ENCODE measurements at places on chromosomes 12 and 14. TPM values are rescaled to one million over a fixed set of nuclear protein-coding genes. Genes with fewer than 3 reads are reported as not detected.

GRCh38 chr14:84961637-84962036, 568.3 kb upstream of the FLRT2 start:
- no peaks in the 10 kb centered on the region for H3K4me1 ChIP-seq
- H3K36me3 ChIP-seq, result no peaks in the 10 kb centered on the region
- H3K27me3 ChIP-seq, result no peaks in the 10 kb centered on the region
- no peak overlapping the region for H3K27ac ChIP-seq
- H3K4me3 ChIP-seq, result no peak overlapping the region

Gene NT5DC3
- 18.7 TPM for total RNA-seq

- H3K36me3 ChIP-seq, result no peaks in the 10 kb centered on the region
- no peaks in the 10 kb centered on the region for H3K27me3 ChIP-seq
- no peaks in the 10 kb centered on the region for H3K4me1 ChIP-seq
- no peak overlapping the region for H3K27ac ChIP-seq
- H3K4me3 ChIP-seq, result no peak overlapping the region
These were observed 28.0 kb upstream of the LUM start for GRCh38 chr12:91139286-91139685.

Gene BIN2
- 0.22 TPM for total RNA-seq

GRCh38 chr12:66409195-66409871, 107.0 kb downstream of the HELB start:
- peak; percentile 57 for DNase-seq
- H3K27ac ChIP-seq, result no peak overlapping the region
- H3K4me1 ChIP-seq, result no peaks in the 10 kb centered on the region
- H3K36me3 ChIP-seq, result no peaks in the 10 kb centered on the region
- H3K27me3 ChIP-seq, result no peaks in the 10 kb centered on the region
- H3K4me3 ChIP-seq, result no peak overlapping the region

DNA sequence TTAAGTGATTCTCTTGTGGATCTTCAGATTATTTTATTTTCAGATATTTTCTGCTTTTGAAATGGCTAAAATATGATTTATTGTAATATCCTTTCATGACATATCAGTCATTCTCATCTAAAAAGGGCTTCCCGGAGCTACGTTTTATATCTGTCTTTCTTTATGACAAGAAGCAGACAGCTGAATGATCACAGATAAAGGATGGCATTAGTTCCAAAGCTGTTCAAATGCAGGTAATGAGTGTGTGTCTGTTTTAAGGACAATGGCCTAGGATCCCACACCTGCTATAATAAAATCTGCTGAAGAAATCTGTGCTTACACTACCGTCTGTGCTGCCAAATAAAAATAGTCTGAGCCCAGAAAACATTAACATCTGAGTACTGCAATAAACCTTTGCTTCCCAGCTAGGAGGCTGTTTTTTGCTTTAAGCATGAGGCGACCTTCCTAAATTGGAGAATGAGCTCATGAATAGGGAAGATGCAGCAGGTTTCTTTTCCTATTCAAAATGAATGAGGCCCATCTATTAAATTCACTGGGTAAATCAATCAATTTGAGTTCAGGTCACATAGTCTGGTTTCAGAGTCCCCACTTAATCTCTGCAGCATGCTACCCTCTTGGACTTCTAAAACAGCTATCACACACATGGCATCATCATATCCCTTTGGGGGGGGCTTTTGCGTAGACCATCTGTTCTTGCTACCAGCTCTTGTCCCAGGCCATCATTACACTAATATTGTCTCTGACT, 498.5 kb downstream of the NELL2 start:
- H3K4me3 ChIP-seq, result no peak overlapping the region
- no peak overlapping the region for H3K27ac ChIP-seq
- no peaks in the 10 kb centered on the region for H3K36me3 ChIP-seq
- no peak for DNase-seq
- no peaks in the 10 kb centered on the region for H3K4me1 ChIP-seq

Gene CD69
- total RNA-seq, result not detected

Gene AMIGO2
- total RNA-seq, result 0.96 TPM

DNA sequence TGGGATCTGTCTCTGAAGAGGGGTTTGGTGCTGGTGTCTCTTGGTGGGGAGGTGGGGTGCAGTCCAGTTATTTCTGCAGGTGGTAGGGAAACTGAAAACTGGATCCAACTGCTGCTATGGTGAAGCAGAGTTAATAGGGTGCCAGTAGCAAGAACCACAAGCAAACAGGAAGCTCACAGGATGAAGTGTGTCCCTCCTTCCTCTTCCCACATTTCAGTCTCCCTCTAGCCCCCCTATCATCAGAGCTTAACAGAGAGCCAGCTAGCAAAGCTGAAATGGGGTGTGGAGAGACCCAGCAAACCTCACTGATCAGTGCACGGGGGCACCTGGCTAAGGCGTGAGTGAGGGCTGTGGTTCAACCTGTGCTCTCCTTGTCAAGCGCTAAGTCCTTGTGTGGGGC, 69.1 kb upstream of the C12orf71 start:
- no peak overlapping the region for H3K4me3 ChIP-seq
- H3K27me3 ChIP-seq, result no peaks in the 10 kb centered on the region
- H3K36me3 ChIP-seq, result no peaks in the 10 kb centered on the region
- no peak for DNase-seq
- no peaks in the 10 kb centered on the region for H3K4me1 ChIP-seq
- no peak overlapping the region for H3K27ac ChIP-seq

Gene EXD2
- 20.2 TPM for total RNA-seq

DNA sequence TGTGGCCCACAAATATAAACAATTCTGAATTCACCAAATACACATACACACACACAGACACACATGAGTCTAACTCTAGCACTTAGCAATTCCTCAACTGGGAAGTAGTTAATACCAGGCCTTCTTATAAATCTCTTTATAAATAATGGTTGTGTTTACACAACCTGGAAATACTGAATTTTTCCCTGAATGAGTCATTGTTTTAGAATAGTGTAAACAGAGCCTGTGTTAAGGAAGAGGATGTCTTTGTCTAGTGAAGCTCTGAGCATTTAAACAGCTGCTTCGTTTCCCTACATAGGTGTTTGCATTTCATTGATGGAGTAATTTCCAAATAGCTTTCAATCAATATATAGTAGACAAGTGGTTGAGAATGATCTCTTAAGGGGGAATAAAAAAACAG, 218.8 kb downstream of the BTG1 start:
- H3K4me1 ChIP-seq, result no peaks in the 10 kb centered on the region
- no peak overlapping the region for H3K4me3 ChIP-seq

Gene HOXC6
- total RNA-seq, result 3.1 TPM

Gene PLXNC1
- 0.25 TPM for total RNA-seq

Gene PTPRB
- 0.17 TPM for total RNA-seq

- H3K27ac ChIP-seq, result no peak overlapping the region
- H3K27me3 ChIP-seq, result no peaks in the 10 kb centered on the region
- no peak overlapping the region for H3K4me3 ChIP-seq
- no peak for DNase-seq
- no peaks in the 10 kb centered on the region for H3K36me3 ChIP-seq
These were observed 196.0 kb downstream of the DUSP6 start for GRCh38 chr12:89156340-89156739.

GRCh38 chr12:109449845-109450532, 27.1 kb downstream of the KCTD10 start:
- no peak for DNase-seq
- no peak overlapping the region for H3K4me3 ChIP-seq
- H3K27ac ChIP-seq, result no peak overlapping the region

- H3K4me1 ChIP-seq, result no peaks in the 10 kb centered on the region
- no peak overlapping the region for H3K27ac ChIP-seq
- no peak overlapping the region for H3K4me3 ChIP-seq
- no peaks in the 10 kb centered on the region for H3K27me3 ChIP-seq
- no peak for DNase-seq
These were observed 33.9 kb upstream of the MEG3 start for GRCh38 chr14:100791995-100792394.

Gene ADSS1
- total RNA-seq, result 9.9 TPM

Gene PTGR2
- 22.1 TPM for total RNA-seq

DNA sequence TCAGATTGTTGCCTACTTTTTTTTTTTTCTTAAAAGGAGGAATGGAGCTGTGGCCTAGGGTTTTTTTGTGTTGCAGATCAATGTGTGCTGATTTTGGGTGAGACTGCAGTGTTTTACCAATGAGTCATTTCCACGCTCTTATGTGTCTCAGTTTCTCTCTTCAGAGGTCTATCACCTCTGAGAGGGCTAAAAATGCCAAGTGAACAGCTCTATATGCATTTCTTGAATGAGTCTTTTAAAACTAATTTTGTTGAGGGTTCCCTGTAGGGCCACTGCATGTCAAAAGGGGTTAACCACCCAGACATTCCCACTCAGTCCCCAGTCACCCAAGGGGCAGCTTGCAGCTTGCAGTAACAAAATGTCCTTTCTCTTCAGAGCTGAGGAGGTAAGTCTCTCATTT, 24.3 kb upstream of the GLIPR1L2 start:
- H3K36me3 ChIP-seq, result no peaks in the 10 kb centered on the region
- no peak overlapping the region for H3K4me3 ChIP-seq
- no peaks in the 10 kb centered on the region for H3K27me3 ChIP-seq

Gene WNT1
- total RNA-seq, result not detected

Gene KRT75
- not detected for total RNA-seq

Gene AGAP2
- 15.8 TPM for total RNA-seq

DNA sequence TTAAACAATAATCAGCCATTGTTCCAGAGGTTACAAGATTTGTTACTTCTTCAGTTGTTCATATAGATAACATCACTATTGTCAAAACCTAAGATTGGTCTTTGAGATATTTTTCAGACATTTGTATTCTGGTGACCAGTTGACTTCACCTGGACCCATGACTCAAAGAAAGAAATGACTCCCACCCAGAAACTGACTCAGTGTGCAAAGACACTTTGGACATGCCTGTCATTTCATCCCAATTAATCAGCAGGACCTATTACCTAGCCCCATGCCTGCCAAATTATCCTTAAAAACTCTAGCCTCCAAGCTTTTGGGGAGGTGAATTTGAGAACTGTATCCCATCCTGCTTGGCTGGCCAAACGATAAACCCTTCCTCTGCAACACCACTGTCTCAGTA, 27.7 kb upstream of the TSPAN11 start:
- H3K27me3 ChIP-seq, result no peaks in the 10 kb centered on the region
- H3K27ac ChIP-seq, result no peak overlapping the region
- no peak for DNase-seq
- no peaks in the 10 kb centered on the region for H3K4me1 ChIP-seq

- peaks cover 27% of the 10 kb centered on the region for H3K4me1 ChIP-seq
- no peaks in the 10 kb centered on the region for H3K27me3 ChIP-seq
- peak overlapping the region; percentile 94 for H3K27ac ChIP-seq
- no peaks in the 10 kb centered on the region for H3K36me3 ChIP-seq
These were observed 1.0 kb downstream of the NCOR2 start for GRCh38 chr12:124566161-124566996.

GRCh38 chr12:24361877-24362580, 412.6 kb upstream of the SOX5 start:
- no peak overlapping the region for H3K4me3 ChIP-seq
- no peaks in the 10 kb centered on the region for H3K27me3 ChIP-seq
- no peaks in the 10 kb centered on the region for H3K36me3 ChIP-seq
- no peak overlapping the region for H3K27ac ChIP-seq

DNA sequence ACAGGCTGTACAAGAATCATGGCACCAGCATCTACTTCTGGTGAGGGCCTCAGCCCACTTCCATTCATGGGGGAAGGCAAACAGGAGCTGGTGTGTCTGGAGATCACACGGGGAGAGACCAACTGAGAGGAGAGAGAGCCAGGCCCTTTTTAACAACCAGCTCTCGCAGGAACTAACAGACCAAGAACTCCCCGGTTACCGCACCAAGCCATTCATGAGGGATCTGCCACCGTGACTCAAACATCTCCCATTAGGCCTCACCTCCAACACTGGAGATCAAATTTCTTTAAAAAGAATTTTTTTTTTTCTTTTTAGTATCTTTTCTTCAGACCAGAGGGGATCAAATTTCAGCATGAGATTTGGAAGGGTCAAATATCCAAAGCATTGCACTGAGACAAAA, 16.7 kb upstream of the AQP2 start:
- no peaks in the 10 kb centered on the region for H3K27me3 ChIP-seq
- no peak overlapping the region for H3K27ac ChIP-seq
- no peak overlapping the region for H3K4me3 ChIP-seq
- H3K36me3 ChIP-seq, result no peaks in the 10 kb centered on the region
- DNase-seq, result no peak

- no peak overlapping the region for H3K4me3 ChIP-seq
- H3K27me3 ChIP-seq, result no peaks in the 10 kb centered on the region
- DNase-seq, result no peak
- peaks cover 7% of the 10 kb centered on the region for H3K4me1 ChIP-seq
These were observed 173.0 kb upstream of the NTF3 start for GRCh38 chr12:5258926-5259325.

Gene CCDC198
- not detected for total RNA-seq

Gene MDM1
- total RNA-seq, result 10.0 TPM

GRCh38 chr14:32102152-32102787, 25.2 kb downstream of the ARHGAP5 start:
- H3K27ac ChIP-seq, result no peak overlapping the region
- H3K4me1 ChIP-seq, result no peaks in the 10 kb centered on the region
- H3K27me3 ChIP-seq, result no peaks in the 10 kb centered on the region
- DNase-seq, result no peak

GRCh38 chr12:25480145-25480544, 72.9 kb downstream of the LMNTD1 start:
- no peaks in the 10 kb centered on the region for H3K4me1 ChIP-seq
- no peak for DNase-seq
- no peaks in the 10 kb centered on the region for H3K36me3 ChIP-seq
- no peak overlapping the region for H3K4me3 ChIP-seq

Gene AKAP3
- 4.3 TPM for total RNA-seq

Gene TCL1A
- total RNA-seq, result 0.30 TPM

DNA sequence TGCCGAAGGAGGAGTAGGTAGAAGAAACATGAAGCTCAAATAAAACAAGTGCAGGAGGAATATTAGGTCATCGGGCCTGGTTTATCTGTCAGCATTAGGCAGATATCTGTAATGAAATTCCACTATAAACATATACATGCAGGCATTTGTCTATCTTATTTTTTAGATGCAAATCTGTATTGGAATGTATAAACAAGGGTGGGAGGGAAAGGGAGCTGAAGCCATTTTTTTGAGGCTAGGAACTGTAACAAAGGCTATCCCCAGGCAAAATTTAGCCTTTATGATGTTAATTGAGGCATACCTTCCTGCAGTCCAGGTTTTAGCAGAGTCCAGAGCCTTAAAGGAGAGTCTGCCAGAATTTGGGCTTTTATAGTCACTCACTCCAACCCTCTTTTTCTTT, 72.5 kb downstream of the PHLDA1 start:
- H3K27ac ChIP-seq, result peak overlapping the region; percentile 84
- peaks cover 83% of the 10 kb centered on the region for H3K4me1 ChIP-seq
- no peak overlapping the region for H3K4me3 ChIP-seq
- no peak for DNase-seq
- no peaks in the 10 kb centered on the region for H3K36me3 ChIP-seq
- no peaks in the 10 kb centered on the region for H3K27me3 ChIP-seq

DNA sequence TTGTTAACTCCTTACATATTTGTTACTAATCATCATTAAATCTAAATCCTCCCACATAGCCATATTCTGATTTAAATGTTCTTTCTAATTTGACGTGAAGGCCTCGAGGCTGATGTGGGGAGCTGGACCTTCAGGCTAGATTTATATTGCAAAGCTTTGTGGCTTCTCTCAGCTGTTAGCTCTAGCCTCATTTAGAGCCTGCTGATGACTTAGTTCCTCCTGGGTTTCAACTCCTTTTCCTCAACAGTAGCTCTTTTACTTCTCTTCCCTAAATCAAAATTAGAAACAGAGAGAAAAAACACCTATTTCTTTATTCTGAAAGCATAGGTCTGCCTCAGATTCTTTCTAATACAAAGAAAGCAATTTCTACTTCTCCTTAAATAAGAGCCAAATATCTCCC, 477.5 kb upstream of the CCDC196 start:
- H3K4me3 ChIP-seq, result no peak overlapping the region
- no peaks in the 10 kb centered on the region for H3K27me3 ChIP-seq
- H3K27ac ChIP-seq, result no peak overlapping the region
- no peaks in the 10 kb centered on the region for H3K36me3 ChIP-seq
- H3K4me1 ChIP-seq, result peaks cover 9% of the 10 kb centered on the region

Gene RNASE7
- total RNA-seq, result not detected

Gene C12orf54
- total RNA-seq, result not detected

Data from HCT116 (cell line).